ENCODE measurements at places on chromosomes 11 and 22. TPM values are rescaled to one million over a fixed set of nuclear protein-coding genes. Genes with fewer than 3 reads are reported as not detected.
A peak's percentile ranks its signal among the peaks of the same experiment; 100 is the strongest.

DNA sequence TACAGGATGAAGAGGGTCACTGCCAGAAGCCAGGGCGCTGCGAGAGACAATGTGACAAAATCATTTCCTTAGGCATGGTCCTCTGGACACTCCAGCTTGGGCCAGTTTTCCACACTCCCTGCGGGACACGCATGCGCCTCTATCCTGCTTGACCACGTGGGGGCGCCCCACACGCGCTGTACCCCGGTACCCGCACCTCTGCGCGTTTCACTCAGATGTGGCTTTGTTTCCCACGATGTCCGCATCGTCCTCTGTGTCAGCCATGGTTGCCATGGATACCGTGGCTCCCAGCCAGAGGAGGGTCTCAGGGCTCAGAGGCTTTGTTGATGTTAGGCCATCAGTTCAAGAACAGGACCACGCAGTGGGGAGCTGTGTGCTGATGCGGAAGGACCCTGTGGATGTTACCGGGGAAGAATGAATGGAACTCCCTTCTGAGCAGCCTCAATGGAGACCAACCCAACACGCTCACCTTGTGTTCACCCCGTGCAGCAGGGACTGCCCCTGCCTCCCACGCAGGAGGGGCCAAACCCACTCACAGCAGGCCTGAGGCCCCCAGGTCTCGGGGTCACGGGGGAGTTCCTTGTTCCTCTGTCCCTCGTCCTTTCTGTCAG, 101.1 kb upstream of the SLC22A12 start:
- peaks cover 21% of the 10 kb centered on the region for H3K4me1 ChIP-seq
- H3K36me3 ChIP-seq: no peaks in the 10 kb centered on the region
- peak; percentile 54 for DNase-seq
- no peaks in the 10 kb centered on the region for H3K27me3 ChIP-seq
- H3K27ac ChIP-seq: no peak overlapping the region

DNA sequence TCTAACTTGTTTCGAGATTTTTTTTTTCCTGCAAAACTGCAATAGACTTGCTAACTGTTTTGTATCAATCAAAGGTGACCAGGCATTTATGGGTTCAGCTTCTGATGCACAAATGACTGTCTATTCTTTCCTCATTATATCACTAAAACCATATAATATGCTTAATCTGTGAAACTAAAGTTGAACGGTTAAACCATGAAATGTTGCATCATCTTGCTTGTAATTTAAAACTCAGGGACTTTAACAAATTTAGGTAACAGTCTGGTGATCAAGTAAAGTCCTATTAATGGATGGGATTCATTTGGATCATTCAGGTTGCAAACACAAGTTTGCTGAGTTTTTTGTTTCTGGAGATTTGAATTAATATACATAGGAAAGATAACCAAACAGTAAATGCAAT, 232.0 kb upstream of the LUZP2 start:
- no peak overlapping the region for H3K27ac ChIP-seq
- no peak for DNase-seq
- H3K4me3 ChIP-seq: no peak overlapping the region
- H3K36me3 ChIP-seq: no peaks in the 10 kb centered on the region
- no peaks in the 10 kb centered on the region for H3K27me3 ChIP-seq
- H3K4me1 ChIP-seq: no peaks in the 10 kb centered on the region

DNA sequence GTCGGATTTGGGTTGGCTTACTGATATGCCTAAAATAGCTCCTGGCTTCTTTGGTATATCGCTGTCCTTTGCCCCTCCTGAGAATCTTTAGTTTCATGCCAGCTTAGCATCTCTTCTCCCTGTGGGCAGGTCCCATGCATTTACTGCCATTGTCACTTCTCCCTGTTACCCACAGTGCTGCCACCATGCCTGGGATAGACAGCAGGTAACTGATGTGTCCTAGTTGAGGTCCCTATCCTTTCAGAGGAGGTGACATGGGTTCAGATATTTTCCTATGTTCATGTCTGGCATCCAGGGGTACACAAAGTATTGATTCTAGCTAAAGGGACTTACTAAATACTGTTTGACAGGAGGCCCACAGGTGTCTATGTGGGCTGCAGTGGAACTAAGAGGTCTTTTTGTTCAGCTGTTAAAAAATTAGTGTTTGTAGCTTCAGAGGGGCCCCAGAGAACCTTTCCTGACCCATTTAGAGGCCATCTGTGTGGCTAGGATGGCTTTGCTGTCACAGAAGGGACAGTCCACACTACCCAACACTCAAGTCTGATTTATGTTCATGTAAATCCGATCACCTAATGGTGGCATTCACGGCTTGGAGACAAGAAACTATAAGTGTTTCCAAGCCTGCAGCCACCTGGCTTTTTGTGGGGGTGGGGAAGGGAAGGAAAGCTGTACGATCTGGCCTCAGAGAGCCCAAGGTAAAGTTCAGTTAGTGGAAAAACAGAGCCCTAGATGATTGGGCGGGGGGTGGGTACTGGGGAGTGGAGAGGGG, 8.5 kb downstream of the TIMP3 start:
- H3K4me3 ChIP-seq: no peak overlapping the region
- peaks cover 21% of the 10 kb centered on the region for H3K4me1 ChIP-seq
- H3K27me3 ChIP-seq: no peaks in the 10 kb centered on the region
- H3K36me3 ChIP-seq: no peaks in the 10 kb centered on the region

GRCh38 chr11:22407921-22408320, 69.7 kb downstream of the SLC17A6 start:
- no peak for DNase-seq
- H3K4me3 ChIP-seq: no peak overlapping the region
- H3K4me1 ChIP-seq: no peaks in the 10 kb centered on the region
- H3K36me3 ChIP-seq: no peaks in the 10 kb centered on the region

DNA sequence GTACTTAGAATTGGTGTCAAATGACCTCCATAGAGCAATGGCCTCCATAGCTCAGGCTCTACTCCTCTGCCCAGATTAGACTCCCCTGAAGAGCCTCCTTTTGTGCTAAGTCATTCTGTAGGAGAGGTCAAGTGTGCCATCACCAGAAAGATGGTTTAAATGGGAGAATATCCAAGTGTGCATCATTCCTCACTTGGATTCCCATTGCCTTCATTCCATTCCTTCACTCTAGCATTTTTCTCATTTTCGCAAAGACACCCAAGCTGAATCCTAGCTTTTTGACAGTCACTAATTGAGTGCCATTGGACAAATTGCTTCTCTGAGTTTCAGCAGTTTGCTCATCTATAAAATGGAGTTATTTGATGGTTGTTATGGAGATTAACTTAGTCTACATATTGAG, 16.9 kb downstream of the CLMP start:
- no peak overlapping the region for H3K27ac ChIP-seq
- no peak overlapping the region for H3K4me3 ChIP-seq
- peaks cover 4% of the 10 kb centered on the region for H3K4me1 ChIP-seq
- no peaks in the 10 kb centered on the region for H3K36me3 ChIP-seq

DNA sequence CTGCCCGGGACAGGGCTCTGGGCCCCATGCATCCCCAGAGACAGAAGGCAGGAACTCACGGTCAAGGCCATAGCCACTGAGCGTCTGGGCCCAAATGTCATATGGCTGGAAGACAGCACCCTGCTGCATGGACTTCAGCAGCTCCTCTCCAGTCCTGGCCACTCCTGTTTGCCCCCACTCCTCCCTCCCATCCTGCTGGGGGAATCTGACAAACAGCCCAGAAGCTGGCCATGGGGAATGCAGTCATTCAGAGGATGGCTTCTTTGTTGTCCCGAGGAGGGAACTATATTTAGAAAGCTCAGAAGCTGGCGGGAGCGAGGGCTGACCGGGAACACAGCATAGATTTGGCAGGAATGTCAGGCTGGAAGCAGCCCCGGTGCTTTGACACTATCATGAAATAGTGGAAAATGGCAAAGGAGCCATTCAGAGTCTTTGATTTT, 35.0 kb downstream of the DKK3 start:
- DNase-seq: peak; percentile 82
- H3K27me3 ChIP-seq: no peaks in the 10 kb centered on the region
- H3K27ac ChIP-seq: peak overlapping the region; percentile 84
- H3K36me3 ChIP-seq: peaks cover 25% of the 10 kb centered on the region

GRCh38 chr11:64754124-64754918, 5.5 kb downstream of the PYGM start:
- H3K4me3 ChIP-seq: no peak overlapping the region
- DNase-seq: no peak
- peaks cover 9% of the 10 kb centered on the region for H3K4me1 ChIP-seq
- H3K27ac ChIP-seq: no peak overlapping the region
- peaks cover 17% of the 10 kb centered on the region for H3K36me3 ChIP-seq

GRCh38 chr11:47061429-47062178, 115.1 kb downstream of the ARFGAP2 start:
- no peak overlapping the region for H3K27ac ChIP-seq
- no peak overlapping the region for H3K4me3 ChIP-seq
- no peaks in the 10 kb centered on the region for H3K4me1 ChIP-seq
- H3K36me3 ChIP-seq: peaks cover 4% of the 10 kb centered on the region

DNA sequence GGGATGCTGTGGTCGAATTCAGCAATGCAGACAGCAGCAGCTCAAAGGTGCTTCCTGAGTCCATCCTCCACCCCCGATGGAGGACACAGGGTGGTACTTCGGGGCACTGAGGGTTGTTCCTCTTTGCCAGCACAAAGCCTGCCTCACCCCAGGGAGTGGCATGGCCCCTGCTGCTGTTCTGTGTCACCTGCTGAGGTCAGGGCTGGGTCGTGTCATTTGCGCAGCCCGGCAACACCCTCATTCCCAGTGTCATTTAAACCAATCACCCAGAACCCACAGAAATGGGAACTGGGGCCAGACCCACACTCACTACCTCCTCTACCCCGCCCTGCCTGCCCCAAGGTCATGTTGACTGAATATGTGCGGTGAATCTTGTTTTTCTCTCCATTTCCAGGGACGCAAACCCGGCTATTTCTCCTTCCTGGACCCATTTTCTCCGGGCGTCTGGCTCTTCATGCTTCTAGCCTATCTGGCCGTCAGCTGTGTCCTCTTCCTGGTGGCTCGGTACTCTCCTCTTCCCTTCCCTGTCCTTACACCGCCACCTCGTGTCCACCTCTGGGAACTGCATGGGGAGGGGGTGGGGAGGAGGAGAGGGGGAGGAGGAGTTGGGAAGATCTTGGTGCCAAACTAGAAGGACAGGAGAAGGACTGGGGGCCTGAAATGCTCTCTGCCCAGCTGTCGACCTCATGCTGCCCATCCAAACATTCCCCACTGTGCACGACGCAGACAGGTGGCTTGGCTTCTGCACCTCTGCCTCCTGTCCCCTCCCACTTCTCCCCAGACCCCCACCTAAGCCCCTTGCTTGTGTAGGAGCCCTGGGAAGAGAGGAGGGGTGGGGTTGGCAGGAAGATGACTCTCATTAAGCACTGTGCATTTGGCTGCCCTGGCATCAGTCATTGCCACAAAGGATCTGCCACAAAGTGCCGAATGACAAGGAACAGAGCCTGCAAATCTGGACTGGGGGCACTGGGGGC, 71.2 kb upstream of the TBCEL start:
- peaks cover 32% of the 10 kb centered on the region for H3K4me1 ChIP-seq
- peak overlapping the region; percentile 1 for H3K4me3 ChIP-seq
- peak; percentile 95 for DNase-seq
- peaks cover 11% of the 10 kb centered on the region for H3K36me3 ChIP-seq
- H3K27me3 ChIP-seq: no peaks in the 10 kb centered on the region
- H3K27ac ChIP-seq: peak overlapping the region; percentile 70

- no peak for DNase-seq
- no peak overlapping the region for H3K4me3 ChIP-seq
- no peak overlapping the region for H3K27ac ChIP-seq
- H3K27me3 ChIP-seq: peaks cover 30% of the 10 kb centered on the region
- no peaks in the 10 kb centered on the region for H3K36me3 ChIP-seq
Measured at GRCh38 chr11:124724979-124725718, 14.6 kb upstream of the NRGN start.

DNA sequence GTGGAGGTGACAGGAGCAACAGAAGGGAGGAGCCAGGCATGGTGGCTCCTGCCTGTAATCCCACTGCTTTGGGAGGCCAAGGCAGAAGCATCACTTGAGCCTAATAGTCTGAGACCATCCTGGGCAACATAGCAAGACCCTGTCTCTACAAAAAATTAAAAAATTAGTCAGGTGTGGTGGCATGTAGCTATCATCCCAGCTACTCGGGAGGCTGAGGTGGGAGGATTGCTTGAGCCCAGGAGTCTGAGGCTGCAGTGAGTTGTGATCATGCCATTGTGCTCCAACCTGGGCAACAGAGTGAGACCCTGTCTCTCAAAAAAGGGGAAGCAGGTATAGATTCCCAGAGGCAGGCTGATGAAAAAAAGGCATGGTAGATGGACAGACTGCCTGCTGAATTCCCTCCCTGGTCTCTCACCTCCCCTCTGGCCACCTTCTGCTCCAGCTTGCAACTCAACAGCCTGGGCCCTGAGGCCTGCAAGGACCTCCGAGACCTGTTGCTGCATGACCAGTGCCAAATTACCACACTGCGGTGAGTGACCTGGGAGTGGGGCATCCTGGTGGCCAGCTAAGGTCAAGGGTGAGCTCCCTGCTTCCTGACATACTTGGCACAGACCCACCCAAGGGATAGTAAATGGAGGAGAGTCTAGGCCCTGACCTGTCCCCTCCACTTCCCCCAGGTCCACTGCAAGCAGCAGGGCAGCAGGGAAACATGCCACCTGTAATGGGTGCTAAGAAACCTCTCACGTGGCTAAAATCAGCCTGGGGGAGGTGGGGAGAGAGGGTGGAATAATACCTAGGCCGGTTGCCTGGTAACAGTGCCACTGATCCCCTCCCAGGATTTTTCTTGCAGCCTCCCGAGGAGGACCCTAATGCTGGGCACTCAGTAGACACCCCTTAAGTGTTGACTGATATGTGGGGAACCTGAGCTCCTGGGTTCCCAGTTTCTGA, 4.3 kb upstream of the NHERF4 start:
- H3K27me3 ChIP-seq: no peaks in the 10 kb centered on the region
- H3K4me3 ChIP-seq: no peak overlapping the region
- peaks cover 41% of the 10 kb centered on the region for H3K36me3 ChIP-seq
- peaks cover 5% of the 10 kb centered on the region for H3K4me1 ChIP-seq
- no peak for DNase-seq
- H3K27ac ChIP-seq: no peak overlapping the region

GRCh38 chr22:27747396-27748221, 53.9 kb downstream of the MN1 start:
- H3K4me3 ChIP-seq: no peak overlapping the region
- DNase-seq: no peak
- no peak overlapping the region for H3K27ac ChIP-seq
- peaks cover 19% of the 10 kb centered on the region for H3K4me1 ChIP-seq

DNA sequence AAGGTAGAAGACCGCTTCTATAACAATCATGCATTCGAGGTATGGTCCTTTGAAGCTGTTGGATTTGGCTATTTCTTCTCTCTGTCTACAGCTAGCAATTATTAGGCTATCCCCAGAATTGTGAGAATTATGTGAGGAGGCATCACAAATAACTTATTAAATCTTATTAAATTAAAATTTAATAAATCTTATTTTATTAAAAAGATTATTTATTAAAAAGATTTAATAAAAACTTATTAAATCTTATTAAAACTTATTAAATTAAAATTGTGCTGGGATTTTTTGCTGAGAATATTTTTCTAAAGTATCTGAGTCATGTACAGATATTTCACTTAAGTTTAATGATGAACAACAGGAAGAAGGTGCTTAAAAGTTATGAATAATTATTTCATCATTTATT, 7.7 kb downstream of the SPA17 start:
- H3K4me3 ChIP-seq: no peak overlapping the region
- H3K36me3 ChIP-seq: no peaks in the 10 kb centered on the region
- H3K27me3 ChIP-seq: no peaks in the 10 kb centered on the region
- H3K27ac ChIP-seq: no peak overlapping the region

Gene TAGLN
- total RNA-seq: 56.8 TPM

Gene ST13
- 194 TPM for total RNA-seq

Gene ARHGAP20
- 28.5 TPM for total RNA-seq

Gene RIN1
- total RNA-seq: 0.79 TPM

Gene ADAMTS8
- total RNA-seq: 1.7 TPM
